Sigmoid colon (tissue), 7 donors: ENCODE measurements at places on chromosomes 6 and 20.

- no peak for DNase-seq
These were observed 540 bp downstream of the CNBD2 start for GRCh38 chr20:35968930-35969329.

DNA sequence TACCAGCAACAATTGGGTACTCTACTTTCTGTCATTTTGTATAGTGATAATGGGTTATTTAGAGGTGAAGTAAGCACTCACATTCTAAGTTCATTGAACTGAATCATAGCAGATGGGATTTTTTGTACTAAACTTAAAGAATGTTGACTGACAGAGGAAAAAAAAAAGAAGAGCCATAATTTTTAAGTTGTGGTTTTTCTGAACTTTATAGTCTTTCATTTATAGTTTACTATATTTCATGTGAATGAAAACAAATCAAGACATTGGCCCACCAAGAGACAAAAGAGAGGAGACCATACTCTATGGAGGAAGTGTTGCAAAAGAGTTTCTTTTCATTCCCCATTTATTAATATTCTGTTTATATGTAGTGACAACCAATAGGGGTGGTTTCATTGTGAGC is 685.7 kb downstream of the BCKDHB start:
- DNase-seq: no peak

DNA sequence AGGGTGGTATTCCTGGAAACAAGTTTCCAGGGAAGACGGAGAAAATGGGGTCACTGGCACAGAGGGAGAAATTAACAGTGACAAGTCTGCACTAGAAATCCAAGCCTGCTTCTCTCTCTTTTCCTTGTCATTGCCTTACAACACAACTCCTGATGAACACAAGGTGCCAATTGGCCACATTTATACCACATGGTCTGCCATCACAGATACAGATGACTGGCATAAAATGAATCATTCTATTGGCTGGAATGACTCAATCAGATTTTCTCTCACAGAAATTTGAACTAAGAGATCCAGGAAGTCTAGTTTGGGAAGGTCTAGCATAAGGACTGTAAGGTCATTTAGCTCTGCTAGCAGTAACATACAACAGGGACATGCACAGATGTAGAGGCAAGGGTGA is 190.3 kb downstream of the LINC00237 start:
- DNase-seq: no peak

DNA sequence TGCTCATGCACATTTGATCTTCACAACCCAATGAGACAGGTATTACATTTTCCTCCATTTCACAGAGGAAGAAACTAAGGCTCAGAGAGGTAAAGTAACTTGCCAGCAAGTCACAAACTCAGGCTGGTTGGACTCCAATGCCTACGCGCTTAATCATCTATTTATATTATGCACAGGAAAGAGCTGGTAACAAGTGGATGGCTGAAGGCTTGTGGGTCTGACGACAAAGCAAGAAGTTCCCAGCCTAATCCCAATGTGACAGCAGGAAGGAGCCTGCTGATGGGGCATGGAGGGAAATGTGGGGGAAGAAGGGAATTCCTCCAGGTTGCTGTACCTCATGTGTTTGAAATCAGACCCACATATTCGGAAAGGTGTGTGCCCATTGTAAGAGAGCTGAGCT is 3.9 kb downstream of the CDH22 start:
- DNase-seq: no peak

DNA sequence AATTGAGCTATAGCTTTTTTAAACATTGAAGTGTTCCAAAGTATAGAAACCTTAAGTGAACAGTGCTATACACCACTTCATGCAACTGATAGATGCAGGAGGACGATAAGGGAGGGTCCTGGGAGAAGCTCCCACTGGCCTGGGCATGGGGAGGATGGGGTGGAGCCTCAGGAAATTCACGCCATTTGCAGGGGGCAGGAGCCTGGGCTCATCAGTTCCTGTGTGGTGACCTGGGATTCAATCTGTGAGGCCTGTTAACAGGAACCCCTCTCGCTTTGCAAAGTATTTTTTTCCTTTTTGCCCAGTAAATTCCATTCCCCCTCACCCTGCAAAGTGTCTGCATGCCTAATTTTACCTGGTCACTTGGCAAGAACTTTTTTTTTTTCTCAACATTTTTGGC is 11.0 kb upstream of the ASCC3 start:
- no peak for DNase-seq

GRCh38 chr20:62994869-62995281 is 11.9 kb downstream of the BHLHE23 start:
- no peak for DNase-seq

DNA sequence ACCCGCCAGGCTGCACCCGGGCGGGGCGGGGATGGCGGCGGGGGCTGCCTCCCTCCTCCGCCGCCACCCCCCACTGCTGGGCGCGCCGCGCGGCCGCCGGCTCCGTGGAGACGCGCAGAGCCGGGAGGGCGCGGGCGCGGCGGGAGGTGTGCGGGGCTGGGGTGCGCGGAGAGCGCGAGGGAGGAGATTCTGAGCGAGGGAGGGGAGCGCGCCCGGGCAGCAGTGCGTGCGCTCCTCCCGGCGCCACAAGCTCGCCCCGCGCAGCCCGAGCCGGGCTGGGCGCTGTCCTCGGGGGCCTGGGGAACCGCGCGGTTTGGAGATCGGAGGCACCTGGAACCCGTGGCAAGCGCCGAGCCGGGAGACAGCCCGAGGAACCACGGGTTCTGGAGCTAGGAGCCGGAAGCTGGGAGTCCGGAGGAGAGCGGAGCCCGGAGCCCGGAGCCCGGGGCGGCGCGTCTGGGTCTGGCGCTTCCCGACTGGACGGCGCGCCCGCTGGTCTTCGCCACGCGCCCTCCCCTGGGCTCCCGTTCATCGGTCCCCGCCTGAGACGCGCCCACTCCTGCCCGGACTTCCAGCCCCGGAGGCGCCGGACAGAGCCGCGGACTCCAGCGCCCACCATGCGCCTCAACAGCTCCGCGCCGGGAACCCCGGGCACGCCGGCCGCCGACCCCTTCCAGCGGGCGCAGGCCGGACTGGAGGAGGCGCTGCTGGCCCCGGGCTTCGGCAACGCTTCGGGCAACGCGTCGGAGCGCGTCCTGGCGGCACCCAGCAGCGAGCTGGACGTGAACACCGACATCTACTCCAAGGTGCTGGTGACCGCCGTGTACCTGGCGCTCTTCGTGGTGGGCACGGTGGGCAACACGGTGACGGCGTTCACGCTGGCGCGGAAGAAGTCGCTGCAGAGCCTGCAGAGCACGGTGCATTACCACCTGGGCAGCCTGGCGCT is at the start of gene NTSR1:
Gene NTSR1, plus strand, starts transcription at position 246 of the 946 bp plus-strand sequence. Its CDS starts 372 bp downstream, at position 618.
- DNase-seq: no peak

- DNase-seq: no peak
These were observed 754 bp downstream of the HDDC2 start for GRCh38 chr6:125300992-125301434.

GRCh38 chr6:137601471-137601870 is 107.3 kb upstream of the OLIG3 start:
- DNase-seq: no peak

GRCh38 chr6:156102129-156102528 is 646.5 kb upstream of the NOX3 start:
- DNase-seq: no peak
